Stimulated activated CD4-positive, alpha-beta T cell treated with anti-CD3 and anti-CD28 coated beads, Interleukin-2, amount 100 ng/mL, for 4 hours (primary cell): ENCODE measurements at places on chromosomes 2 and 18.

DNA sequence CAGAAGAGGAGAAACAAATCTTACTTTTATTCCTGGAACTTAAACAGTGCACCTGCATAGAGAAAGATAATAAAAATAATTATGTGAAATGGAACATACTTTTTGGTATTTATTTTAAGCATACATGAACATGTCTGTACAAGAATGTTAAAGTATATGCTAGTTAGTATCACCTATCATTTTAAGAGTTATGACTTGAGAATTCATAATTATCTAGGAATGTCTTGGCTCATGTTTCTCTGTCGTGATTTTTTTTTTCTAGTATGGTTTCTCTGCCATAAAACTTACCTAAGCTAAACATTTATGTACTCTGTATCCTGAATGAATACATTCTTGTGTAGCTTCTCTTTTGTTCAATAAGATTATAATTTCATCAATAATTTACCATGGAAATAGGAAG lies 4.2 kb downstream of the SERPINB7 start:
- no peak for DNase-seq

GRCh38 chr2:203535784-203536585 lies 884 bp upstream of the RAPH1 start:
- no peak for DNase-seq

GRCh38 chr2:136381722-136382633 lies 264.0 kb upstream of the CXCR4 start:
- DNase-seq = peak; percentile 22

DNA sequence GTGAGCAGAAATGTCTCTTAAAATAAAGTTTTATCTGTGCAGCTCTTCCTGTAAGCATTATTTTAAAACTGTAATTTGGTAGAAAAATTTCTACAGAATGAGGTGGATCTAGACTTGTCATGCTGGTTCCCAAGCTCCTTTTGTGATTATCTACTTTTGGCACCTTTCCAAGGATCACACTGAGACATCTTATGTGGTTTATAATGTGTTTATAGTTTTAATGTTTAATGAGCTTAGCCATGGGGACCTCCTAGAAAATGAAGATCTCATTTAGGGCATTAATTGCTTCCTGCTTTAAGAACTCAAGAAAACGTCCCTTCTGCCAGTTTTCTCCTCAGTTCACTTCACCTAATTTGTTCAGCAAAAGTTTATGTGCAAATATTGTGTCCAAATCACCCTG lies 468.4 kb downstream of the SUCLG1 start:
- no peak for DNase-seq
